MCF 10A (cell line): ENCODE measurements at places on chromosomes 4 and X.

DNA sequence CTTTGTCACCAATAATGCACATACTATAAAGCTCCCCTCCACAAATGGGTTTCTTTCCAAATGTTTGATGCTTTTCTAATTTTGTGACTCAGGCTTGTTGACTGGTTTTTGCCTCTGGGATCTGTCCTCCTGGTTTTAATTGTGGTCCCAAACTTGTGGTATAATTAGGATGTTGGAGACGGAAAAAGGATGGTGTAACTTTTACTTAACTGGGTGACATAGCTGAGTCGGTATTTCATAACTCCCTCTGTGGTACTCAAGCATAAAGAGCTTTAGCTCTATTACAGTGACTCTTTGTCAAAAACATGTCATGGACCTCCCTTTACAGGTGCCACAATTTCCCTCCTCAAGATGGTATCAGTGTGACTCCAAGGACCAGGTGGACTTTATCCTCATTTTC is 119.7 kb upstream of the RBPJ start:
- no peak for DNase-seq

GRCh38 chr4:159016593-159017024 is 86.3 kb upstream of the RAPGEF2 start:
- DNase-seq: no peak

DNA sequence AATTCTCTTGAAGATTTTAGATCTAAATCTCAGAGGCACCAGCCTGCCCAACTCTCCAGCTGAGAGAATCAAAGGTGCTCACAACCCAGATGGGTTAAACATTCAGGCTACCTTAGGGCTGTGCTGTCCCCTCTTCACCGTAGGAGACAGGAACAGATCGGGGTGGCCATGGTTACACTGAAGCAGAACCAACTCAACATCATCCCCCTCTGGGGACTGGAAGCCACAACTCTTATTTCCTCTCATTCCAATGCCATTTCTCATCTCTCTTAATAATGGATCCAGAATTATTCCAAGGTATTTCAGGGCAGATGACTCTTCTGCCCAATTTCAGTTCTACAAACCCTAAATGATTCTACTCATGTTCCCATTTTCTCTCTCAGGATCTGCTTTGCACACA is 109.7 kb downstream of the NKX6-1 start:
- DNase-seq: no peak

GRCh38 chr4:179692222-179692621 is 2250.0 kb upstream of the AGA start:
- DNase-seq: no peak

DNA sequence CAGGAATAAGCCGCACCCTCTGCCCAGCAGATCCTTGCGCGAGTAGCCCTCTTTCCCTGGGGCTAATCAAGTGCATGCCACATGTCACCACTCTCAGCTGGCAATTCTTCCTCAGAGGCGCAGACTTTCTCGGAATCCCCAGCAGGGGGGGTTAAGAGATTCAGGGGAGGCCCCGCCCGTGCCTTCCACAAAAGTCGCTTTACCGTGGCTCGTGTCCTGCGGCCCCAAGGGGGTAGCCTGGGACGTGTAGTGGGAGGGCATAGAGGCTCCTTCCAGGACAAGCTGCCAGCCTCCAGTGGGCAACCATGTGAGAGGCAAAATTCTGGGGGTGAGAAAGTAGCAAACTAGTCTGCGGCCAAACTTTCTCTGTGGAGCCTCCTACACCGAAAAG is 652 bp downstream of the SRPX start:
- peak; percentile 62 for DNase-seq

DNA sequence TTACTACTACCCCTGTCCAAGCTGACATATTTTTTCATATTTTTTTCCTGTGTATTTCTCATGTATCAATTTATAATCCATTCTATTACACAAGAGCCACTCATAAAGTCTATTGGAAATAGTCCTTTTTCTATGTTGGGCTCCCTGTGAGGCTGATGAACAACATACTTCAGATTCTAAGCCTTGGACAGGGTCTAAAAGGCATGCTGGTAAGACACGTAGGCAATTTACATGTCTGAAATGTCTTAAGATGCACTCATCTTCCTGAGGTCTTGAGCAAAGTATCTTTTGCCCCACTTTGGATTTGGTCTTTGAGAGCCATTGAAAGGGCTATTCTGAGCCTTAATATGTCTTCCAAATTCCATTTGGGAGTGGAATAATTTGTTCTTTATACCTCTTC is 31.8 kb downstream of the OCIAD1 start:
- DNase-seq: no peak

GRCh38 chr4:111417521-111417920 is 727.7 kb upstream of the FAM241A start:
- no peak for DNase-seq
